ENCODE measurements at places on chromosomes 3 and 15. TPM values are rescaled to one million over a fixed set of nuclear protein-coding genes. Genes with fewer than 3 reads are reported as not detected.

The GPR27 gene
- 6.3 TPM for total RNA-seq

The CADPS gene
- total RNA-seq: not detected

The EPM2AIP1 gene
- 12.9 TPM for total RNA-seq

The RARRES1 gene
- not detected for total RNA-seq

- peak; percentile 60 for DNase-seq
Observed at GRCh38 chr15:98800437-98801233, 152.3 kb downstream of the IGF1R start.

DNA sequence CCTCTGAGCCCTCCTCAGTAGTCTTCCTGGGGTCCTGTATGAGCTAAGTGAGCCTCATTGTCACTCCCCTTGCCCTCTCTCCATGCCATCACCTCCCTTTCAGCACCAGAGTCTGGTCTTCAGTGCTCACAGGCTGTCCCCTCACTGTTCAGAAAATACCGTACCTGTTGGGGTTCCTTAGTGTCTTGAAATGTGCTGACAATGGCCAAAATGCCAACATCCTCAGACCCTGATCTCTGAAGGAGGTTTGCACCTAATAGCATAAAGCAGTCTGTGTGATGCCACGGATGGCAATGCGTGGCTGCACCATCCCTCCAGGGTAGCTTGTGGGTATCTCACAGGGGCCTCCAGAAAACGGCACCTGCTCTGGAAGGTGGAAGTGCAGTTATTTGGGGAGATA lies 301.0 kb upstream of the TLE3 start:
- DNase-seq: no peak

DNA sequence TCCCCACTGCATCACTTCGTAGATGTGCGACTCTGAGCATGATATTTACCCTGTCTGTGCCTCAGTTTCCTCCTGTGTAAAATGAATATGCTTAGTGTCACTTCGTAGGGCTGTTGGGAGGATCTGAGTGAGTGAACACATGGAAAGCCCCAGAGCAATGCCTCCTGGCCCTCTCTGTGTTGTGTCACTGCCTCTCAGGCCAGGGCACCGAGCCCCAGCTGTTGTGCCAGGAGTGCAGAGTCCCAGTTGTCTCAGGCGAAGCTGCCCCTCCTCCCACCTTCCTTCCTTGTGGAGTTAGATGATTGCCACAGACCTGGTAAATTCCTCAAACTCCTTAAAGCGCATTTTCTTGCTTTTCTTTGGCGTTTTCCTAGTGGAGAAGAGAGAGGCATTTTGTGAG lies 26.2 kb downstream of the EFCAB12 start:
- DNase-seq: no peak

DNA sequence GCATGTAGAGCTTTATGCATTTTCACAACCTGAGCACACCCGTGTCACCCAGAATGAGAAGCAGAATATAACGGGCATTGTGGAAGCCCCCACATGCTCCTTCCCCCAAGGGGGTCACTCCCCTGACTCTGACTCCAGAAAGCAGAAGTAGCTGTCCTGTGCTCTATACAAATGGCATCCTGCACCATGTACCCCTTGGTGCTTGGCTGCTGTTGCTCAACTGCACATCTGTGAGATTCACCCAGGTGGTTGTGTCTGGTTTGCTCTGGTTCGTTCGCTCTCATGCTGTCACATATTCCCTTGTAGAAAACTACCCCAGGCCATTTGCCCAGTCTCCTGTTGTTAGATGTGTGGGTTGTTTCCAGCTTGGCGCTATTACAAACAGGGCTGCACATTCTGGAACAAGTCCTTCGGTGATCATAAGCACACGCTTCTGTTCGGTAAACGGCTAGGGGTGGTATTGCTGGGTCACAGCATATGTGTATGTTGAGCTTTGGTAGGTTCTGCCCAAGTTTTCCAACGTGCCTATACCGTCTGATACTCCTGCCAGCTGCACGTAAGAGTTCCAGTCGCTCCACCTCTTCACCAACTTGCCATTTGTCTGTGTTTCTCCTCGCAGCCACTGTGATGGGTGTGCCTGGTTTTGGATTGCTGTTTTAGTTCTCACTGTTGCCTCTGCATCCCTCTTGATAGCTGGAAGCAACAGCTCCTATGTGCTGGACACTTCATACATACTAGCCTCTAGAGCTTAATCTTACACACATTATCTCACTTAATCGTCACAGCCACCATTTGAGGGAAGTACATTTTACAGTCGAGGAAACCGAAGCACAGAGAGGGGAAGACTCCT lies 65.4 kb upstream of the SLC6A6 start:
- DNase-seq: peak; percentile 22

- no peak for DNase-seq
Observed at GRCh38 chr3:122100591-122101463, 45.7 kb downstream of the CD86 start.

DNA sequence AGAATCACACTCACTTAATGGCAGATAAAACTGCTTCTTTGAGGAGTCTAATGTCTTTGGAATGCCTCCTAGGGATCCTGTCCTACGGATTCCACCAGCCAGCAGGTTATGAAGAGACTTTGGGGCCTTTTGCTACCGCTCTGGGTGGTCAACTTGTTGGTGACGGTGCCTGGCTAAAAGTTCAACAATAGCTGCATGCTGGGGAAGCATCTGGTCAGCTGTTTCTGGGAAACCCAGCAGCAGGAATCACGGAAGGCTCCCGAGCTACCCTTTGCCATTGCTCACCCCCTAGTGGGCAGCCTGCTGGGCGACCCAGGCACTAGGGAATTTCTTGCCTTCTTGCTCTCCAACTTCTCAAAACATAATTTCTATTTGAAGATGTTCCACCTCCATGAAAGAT lies 263.3 kb downstream of the NEK10 start:
- DNase-seq: peak; percentile 14

DNA sequence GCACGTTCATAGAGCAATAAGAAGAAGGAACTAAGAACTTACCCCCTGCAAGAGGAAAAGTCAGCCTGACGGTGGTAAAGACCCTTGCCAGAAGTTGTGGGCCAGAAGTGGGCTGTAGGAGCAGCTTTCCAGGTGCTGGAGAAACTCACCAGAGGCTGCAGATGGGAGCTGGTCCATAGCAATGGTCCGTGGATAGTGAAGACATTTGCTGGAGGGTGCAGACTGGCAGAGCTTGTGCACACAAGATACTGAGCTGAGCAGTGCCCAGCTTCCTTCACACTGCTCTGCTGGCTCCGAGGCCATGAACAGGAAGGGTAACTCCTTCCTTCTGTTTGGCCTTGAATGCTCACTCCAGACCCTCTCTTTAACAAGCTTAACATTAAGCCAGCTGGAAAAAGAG lies 149.8 kb upstream of the BNIP2 start:
- no peak for DNase-seq

DNA sequence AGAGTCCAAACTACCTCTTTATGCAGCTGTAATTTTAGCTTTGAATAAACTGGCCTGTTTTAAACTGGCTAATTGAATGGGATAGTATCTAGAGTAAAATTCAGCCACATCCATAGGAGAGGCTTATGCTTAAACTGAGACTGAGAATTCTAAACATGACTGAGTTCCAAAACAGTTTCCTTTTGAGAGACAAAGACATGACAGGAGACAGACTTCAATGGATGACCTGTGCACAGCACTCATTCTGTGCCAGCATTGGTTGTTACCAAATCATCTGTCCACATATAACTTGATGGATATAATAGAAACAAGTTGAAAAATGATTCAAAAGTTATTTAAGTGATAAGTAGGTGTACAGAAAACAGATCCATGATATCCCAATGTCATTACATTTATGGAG lies 20.9 kb downstream of the IL12A start:
- no peak for DNase-seq

DNA sequence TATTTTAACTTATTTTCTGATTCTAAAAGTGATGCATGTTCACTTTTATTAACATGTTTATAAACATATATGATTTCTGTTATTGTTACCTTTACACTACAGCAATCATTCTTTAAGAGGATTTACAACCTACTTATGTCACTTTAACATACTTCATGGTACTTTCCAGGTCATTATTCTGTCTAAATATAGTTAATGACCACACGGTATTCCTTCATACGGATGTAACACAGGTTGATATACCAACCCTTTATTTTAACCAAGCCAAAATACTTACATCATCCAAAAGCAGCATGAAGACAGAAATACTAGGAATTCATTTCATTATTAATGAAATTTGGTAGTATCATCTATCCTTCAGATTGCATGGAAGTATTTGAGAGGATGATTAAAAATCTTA lies 18.6 kb downstream of the PIK3R4 start:
- DNase-seq: no peak

DNA sequence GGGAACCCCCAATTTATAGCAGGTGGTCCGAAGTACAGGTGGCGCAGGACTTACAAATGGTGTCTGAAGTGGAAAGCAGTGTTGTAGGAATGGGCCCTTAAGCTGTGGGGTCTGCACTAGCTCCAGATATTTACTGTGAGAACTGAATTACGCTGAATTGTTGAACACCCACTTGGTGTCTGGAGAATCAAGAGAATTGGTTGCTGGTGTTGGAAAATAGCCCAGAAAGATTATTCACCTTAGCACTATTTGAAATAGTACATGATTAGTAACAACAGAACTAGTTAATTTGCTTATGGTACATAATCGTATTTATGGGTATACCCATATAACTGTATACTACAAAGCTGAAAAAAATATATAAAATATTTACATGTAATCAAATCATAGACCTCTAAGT lies 64.8 kb downstream of the ADAM10 start:
- DNase-seq: no peak

Data from MCF 10A (cell line).